ENCODE measurements at places on chromosomes 11 and 22.

GRCh38 chr11:106424111-106424510 lies 346.6 kb downstream of the AASDHPPT start:
- DNase-seq, result no peak

GRCh38 chr22:19079691-19080090 lies 42.5 kb downstream of the DGCR2 start:
- DNase-seq, result no peak

GRCh38 chr22:19002684-19003038 lies 66.6 kb upstream of the PRODH start:
- no peak for DNase-seq

GRCh38 chr11:19234231-19234817 lies 6.4 kb downstream of the E2F8 start:
- DNase-seq, result no peak

GRCh38 chr11:69131644-69132300 lies 24.0 kb upstream of the SMIM38 start:
- no peak for DNase-seq

DNA sequence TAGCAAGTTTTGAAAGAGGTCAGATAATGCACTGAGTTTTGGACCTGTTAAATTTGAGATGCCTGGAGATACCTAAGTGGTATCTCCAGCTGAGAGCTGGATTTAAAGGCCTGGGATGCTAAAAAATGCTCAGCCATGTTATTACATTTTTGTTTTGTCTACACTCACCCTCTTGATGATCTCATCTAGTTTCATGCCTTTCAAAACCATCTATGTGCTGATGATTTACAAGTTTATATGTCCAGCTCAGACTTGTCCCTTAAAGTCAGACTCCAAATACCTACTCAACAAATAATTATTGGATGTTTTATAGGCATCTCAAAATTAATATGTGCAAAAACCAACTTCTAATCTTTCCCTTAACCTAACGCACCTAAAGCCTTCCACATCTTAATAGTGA lies 103.6 kb upstream of the OR9G4 start:
- DNase-seq, result no peak

DNA sequence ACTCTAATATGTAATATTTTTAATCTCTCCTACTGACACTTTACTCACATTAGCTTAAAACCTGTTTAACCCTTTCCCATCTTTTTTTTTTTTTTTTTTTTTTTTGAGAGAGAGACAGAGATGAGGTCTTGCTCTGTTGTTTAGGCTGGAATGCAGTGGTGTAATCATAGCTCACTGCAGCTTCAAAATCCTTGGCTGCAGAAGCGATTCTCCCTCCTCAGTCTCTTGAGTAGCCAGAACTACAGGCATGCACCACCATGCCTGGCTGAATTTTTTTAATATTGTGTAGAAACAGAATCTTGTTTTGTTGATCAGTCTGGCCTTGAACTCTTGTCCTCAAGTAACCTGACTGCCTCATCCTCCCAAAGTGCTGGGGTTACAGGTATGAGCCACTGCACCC lies 37.3 kb downstream of the PAMR1 start:
- DNase-seq, result no peak

- DNase-seq, result no peak
Measured at GRCh38 chr11:1773994-1774550, 10.3 kb upstream of the CTSD start.

DNA sequence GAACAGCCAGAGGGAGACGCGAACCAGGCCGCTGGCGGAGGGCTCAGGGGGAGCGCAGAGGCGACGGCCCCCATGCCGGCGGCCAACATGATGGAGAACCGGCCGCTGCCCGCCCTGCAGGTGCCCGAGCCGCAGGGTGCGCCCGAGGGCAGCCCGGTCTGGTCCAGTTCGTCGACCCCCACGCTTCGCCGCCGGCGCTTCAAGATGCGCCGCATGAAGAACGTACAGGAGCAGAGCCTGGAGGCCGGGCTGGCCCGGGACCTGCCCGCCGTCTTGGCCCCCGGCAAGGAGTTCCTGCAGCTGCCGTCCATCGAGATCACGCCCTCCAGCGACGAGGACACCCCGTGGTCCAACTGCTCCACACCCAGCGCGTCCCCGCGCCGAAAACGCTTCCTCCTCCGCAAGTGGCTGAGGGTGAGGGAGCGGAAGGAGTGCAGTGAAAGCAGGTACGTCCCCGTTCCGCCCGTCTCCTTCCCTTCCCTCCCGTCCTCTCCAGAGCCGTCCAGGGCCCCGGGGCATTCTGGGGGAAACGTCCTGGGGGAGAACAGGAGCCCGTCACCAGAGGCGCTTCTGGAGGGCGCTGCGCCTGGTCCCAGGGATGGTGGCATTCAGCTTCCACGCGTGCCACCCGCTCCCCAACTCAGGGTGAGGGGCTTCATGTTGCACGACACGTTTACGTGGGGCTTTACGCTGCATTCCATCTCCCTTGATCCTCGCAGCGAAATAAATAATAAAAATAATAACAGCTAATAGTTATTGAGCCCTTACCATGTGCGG lies 840 bp downstream of the GRAMD1B start:
- DNase-seq, result no peak

GRCh38 chr11:114132417-114132816 lies 72.9 kb downstream of the ZBTB16 start:
- DNase-seq, result peak; percentile 45

GRCh38 chr11:68584097-68584496 lies 100.2 kb upstream of the GAL start:
- DNase-seq, result peak; percentile 63

DNA sequence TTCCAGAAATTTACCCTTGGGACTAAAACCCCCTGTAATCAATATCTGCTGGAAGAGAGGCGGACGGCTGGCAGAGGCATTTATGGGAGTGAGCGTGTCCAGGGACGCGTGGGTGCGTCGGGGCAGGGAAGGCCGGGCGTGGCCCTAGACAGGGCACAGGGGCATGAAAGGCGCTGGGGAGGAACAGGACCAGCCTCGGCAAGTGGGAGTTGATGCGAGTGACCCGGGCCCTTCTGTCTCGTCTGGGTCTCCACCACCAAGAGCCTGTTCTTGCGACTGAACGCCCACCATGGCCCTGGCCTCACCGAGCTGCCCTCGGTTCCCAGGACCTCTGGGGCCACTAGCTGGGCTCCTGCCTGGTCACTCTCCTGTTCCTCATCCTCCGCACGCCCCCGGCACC lies 17.5 kb downstream of the OSBPL5 start:
- DNase-seq, result no peak

- no peak for DNase-seq
Measured at GRCh38 chr11:20031155-20032001, 128.9 kb downstream of the DBX1 start.

GRCh38 chr11:113806406-113806805 lies 26.8 kb downstream of the CLDN25 start:
- DNase-seq, result peak; percentile 17

GRCh38 chr11:85673393-85673792 lies 8.5 kb upstream of the CREBZF start:
- no peak for DNase-seq

GRCh38 chr22:24427500-24428164 lies at the start of gene ADORA2A:
Gene ADORA2A (plus strand): TSS chr22:24427599. CDS start chr22:24433405, 5,806 bp downstream.
- DNase-seq, result no peak

GRCh38 chr22:29041408-29041807 lies 20.2 kb downstream of the C22orf31 start:
- DNase-seq, result no peak

DNA sequence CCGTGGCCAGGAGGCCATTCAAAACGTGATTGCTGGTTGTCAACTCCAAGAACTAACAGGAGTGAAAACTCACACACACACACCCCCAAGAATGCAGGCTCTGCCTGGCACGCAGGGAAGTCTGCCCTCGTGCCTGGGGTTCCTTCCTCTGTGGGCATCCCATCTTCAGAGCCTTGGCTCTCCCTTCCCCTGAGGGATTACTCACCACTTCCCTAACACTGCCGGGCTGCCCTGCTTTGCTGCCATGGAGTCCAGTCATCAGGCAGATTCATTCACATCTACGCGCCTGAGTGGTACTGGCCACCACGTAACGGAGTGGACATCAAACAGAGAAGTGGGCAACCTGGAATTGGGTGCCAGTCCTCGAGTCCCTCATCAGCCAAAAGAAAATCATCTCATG lies 120.7 kb upstream of the TMEM45B start:
- no peak for DNase-seq

DNA sequence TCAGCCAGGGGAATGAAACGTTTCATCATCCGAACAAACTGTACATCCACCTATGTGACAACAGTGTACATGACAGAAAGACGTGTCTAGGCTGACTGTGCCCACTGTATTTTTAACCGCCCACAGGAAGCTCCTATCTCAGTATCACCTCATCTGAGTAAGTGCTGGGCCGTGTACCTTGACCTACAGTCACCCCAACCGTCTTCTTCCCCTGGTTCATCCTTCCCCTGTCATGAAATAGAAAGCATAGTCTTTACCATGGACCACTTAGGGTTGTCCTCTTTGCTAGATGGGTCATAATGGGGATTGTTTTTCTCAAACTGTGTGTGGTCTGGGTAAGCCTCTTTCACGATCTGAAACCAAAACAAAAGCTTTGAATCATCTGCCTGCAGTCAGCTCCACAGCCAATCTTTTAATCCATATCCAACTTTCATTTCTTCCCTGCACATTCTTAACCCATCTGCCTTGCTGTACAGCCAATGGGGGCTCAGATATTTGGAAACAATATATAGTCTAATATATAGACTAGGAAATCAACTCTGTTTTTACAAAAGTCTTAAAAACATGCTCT lies 4.2 kb downstream of the THYN1 start:
- DNase-seq, result no peak

DNA sequence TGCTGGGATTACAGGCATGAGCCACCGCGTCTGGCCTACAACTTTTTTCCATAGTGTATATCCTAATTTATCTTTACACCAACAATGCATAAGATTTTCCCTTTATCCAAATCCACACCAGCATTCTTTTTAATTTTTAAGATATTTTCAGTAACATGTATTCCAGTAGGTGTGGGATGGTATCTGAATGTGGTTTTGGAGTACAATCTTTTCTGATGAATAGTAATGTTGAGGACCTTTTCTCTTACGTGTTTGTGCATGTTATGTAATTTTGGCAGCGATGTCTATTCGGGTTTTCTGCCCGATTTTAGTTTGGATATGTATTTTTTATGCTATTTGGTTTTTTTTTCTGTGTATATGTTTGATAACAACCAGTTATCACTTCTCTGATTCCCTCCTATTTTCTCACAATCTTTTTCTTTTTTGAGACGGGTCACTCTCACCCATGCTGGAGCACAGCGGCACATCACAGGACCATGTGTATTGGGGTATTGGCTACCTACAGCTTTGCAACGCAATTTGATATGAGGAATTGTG lies 114.6 kb upstream of the GRK3 start:
- no peak for DNase-seq

DNA sequence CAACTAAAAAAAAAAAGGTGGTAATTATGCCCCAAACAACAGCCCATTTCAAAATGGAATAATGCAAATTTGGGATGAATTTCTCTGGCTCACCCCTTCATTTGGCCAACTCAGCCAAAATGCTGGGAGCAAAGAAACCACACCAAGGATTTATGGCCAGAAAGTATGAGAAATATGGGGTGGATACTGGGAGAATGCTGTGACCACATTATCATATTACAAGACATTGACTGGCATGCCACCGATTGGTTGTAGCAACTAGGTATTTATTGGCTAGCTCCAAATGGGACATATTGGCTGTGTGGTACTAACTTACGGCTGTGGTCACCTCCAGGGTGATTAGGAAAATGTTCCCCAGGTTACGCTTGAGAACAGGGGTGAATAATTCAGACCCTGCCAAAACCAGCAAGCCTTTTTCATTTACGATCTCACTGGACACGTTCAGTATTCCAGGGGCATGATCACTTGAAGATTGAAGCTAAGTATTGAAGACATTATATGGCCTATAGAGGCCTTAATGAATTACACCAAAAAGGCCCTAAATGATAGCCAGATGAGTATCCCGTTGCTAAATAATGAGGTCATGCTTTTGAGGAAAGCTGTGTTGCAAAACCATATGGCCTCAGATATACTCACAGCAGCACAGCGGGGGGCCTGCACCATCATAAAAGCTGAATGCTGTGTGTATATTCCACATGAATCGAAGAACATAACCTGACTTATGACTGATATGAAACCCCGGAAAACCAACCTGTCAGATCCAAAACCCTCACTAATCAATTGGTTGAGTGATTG lies 3.8 kb upstream of the FDX1 start:
- DNase-seq, result no peak

DNA sequence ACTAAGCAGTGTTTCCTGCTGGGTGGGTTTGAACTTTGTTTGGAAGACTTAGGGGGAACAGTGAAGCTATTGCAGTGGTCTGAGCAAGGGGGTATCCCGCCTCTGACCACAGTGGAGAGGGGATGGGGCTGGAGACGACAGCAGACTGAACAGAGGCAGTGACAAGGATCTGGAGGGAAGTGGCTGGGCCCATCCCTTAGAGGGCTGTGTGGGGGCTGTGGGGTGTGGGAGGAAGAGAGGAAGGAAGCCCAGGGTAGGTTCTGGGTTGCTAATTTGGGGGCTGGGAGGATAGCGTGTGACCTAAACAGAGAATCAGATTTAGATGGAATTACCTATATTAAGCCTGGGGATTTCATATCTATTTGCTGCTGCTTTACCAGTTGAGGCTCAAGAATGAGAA lies 70.7 kb downstream of the BMAL1 start:
- DNase-seq, result no peak
